NCI-H2081 (cell line): ENCODE measurements at places on chromosomes 3 and 15.

- no peak for DNase-seq
Observed at GRCh38 chr15:29360152-29360551, 90.5 kb upstream of the NSMCE3 start.

DNA sequence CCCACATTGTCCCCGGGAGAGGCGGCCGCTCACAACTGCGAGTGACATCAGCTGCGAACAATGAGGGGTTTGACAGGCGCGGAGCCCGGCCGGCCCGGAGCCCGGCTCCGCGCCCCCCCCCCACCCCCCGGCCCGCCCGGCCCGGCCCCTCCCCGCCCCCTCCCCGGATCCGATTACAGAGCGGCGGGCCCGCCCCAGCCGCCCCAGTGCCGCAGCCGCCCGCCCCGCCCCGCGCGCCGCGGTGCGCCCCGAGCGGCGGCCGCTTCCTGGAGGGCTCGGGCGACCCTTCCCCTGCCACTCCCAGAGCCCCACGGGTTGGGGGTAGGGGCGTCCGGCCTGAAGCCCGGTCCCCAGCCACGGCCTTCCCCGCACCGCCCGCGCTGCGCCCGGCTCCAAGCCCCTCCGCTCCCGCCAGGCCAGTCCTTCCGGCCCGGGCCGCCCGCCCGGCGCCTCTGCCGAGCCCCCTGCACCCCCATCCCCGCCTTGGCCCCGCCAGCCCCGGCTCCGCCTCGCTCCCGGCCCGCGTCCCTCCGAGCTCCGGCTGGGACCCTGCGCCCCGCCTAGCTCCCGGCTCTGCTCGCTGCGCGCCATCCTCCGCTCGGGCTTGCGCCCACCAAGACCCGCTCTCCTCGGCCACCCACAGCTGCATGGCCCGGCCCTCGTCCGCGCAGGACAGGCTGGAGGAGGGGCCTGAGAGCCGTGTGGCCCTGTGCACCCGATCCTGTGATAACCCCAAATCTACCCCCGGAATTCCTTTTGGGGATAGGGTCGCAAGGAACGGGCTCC lies at the start of gene PCBP4:
Gene PCBP4, minus strand, starts transcription at position 71 of the 786 bp plus-strand sequence. CDS start 6,214 bp downstream, outside the sequence.
- peak; percentile 21 for DNase-seq

DNA sequence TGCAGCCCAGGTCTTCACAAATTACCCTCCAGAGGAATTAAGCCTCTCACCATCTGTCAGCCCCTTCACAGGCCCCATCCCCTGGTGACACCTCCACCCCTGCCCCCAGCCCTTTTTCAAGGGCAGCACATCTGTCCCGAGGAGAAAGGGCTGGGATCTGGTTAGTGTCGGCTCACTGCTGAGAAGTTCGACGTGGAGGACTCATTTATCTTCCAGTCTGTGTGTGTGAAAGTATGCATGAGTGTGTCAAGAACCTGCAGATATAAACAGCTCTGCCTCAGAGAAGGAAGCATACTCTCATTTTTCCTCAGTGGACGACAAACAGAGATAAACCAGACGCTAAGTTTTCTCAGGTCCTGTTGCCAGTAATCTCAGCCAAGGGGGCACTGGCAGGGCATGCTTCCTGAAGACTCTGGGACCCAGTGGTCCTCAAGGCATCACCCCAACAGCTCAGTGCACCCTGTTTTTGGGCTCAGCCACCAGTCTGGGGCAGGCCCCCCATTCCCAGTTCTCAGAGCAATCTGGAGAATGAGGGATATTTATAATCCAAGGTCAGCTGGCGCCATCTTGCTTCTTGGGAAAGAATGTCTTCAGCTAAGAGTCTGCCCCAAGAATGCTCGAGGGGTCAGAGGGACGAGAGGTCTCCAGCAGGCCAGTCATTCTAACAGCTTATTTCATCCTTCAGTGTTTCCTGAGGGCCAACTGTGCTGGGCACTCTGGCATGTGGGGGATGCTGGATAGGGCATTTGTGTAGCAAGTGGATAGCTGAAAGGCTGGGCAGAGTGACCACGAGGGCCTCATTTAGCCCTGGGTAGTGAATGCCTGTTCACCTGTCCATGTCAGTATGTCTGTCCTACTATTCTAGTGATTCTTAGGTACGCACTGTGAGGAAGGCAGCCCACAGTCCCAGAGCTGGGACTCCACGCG lies 73.6 kb downstream of the ADCY5 start:
- DNase-seq = no peak

DNA sequence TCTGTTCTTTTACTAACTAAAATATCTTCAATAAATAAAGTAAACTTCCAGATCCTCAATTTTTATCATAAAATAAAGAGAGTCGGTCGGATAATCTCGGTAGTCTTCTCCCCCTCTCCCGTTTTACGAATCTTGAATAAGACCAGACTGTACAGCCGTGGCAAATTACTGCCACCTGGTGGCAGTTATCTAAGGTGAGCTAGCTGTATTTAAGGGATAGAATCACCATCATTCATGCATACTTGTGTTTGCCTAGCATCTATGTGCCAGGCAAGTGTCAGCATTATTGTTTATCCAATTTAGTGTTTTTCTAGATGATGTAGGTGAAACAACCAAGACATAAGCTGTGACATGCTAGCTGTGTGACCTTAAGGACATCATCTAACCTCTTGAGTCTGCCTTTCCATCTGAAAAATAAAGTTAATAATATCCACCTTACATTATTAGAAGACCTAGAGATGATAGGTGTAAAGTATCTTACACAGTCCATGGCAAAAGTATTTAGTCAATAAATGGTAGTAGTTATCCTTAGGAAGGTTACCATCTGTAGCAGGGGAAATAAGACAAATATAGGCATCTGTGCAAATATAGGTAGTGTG lies 21.3 kb downstream of the DUT start:
- peak; percentile 80 for DNase-seq
